Endothelial cell of umbilical vein (primary cell): ENCODE measurements at places on chromosomes 16 and 17. TPM values are rescaled to one million over a fixed set of nuclear protein-coding genes. Genes with fewer than 3 reads are reported as not detected.

DNA sequence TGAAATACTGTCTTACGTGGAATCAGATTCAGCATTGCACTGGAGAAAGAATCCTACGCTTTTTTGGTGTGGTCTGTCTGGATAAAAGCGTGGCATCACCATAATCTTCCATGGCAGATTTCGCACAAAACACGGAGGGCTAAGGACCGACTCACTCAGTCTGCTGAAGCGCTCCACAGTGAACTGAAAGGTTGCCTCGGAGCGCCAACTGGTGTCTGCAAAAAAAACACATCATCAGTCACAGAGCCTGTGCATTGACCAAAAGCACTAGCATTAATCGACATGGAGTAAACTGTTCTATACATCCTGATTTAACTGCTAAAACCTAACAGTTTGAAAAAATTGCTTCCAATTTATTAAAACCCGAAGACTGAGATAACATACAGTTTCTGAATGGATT lies 40.5 kb downstream of the USP7 start:
- peaks cover 26% of the 10 kb centered on the region for H3K36me3 ChIP-seq
- H3K27me3 ChIP-seq = no peaks in the 10 kb centered on the region
- H3K27ac ChIP-seq = no peak overlapping the region
- no peaks in the 10 kb centered on the region for H3K4me1 ChIP-seq

DNA sequence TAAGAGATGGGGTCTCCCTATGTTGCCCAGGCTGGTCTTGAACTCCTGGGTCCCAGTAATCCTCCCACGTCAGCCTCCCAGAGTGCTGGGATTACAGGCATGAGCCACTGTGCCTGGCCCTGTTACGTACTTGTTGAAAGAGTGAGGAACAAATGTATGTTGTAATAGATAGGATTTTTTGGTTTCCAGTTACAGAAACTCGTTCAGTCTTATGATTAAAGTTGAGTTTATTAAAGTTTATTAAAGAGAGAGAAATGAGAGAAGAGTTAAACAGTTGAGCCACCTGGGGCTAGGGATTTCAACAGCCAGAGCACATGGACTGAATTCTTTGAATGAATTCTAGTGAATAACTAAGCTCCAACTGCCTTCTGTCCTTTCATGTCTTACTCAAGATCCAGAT lies 3.7 kb downstream of the TADA2A start:
- H3K4me1 ChIP-seq = peaks cover 5% of the 10 kb centered on the region
- H3K36me3 ChIP-seq = no peaks in the 10 kb centered on the region
- no peaks in the 10 kb centered on the region for H3K27me3 ChIP-seq
- no peak for DNase-seq

DNA sequence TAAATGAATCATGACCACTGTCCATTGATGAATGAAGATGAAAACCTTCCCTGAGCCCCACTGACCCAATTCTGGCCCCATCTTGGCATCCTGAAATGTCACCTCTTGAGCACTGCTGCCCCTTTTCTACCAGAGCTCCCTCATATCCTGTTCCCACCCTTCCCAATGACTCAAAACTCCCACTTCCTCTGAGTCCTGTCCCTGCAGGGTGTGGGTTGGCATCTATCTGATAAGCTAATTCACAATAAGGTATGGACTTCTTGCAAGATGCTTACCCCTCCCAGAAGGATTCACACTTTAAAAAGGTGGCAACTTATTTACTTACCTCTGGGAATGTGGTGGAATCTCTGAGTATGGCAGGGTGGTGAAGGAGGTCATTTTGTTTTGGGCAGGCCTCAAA lies 13.3 kb upstream of the CSNK2A2 start:
- DNase-seq = no peak
- H3K27me3 ChIP-seq = peaks cover 8% of the 10 kb centered on the region
- no peaks in the 10 kb centered on the region for H3K4me1 ChIP-seq
- no peak overlapping the region for H3K27ac ChIP-seq

- no peaks in the 10 kb centered on the region for H3K27me3 ChIP-seq
- peaks cover 5% of the 10 kb centered on the region for H3K36me3 ChIP-seq
- H3K27ac ChIP-seq = no peak overlapping the region
- H3K4me1 ChIP-seq = peaks cover 3% of the 10 kb centered on the region
- H3K4me3 ChIP-seq = no peak overlapping the region
These were observed 35.8 kb upstream of the BCAS3 start for GRCh38 chr17:60641810-60642220.

DNA sequence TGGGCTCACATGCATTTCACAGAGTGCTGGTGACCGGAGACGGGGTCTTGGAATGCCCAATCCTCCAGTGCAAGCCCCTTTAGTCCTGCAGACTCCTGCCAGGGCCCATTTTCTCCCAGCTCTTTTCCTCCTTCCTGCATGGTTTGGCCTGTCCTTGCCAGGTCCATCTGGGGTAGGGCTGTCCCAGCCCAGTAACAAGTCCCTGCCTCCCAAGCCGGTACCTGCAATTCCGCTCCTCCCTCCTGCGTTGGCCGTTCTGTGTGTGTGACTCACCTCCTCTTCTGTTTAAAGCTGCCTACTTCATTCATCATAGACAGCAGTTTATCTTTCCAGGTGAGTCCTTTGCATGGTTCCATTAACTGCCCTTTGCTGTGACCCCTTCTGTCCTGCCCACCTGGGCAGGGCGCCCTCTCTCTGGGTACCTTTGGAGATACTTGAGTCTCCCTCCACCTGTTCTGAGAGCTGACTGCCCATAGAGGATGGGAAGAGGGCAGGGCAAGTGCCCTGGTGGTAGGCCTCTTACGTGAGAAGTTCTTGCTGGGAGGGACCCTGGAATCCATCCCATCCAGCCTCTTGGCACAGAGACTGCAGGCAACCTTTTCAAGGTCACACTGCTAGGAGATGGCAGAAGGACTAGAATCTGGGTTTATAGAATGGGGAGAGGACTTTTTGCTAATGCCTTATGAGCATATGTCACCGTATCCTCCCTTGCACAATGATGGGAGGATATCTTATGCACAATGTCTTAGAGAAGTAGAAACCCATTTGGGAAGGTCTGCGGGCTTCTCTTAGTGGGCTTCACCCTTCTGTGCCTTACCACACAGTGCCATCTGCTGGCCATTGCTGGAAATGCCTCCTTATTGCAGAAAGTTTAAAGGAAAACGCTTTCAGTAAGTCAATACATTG lies 29.7 kb upstream of the LGALS9 start:
- H3K27me3 ChIP-seq = no peaks in the 10 kb centered on the region
- H3K4me3 ChIP-seq = no peak overlapping the region
- H3K4me1 ChIP-seq = peaks cover 14% of the 10 kb centered on the region
- H3K36me3 ChIP-seq = peaks cover 37% of the 10 kb centered on the region

DNA sequence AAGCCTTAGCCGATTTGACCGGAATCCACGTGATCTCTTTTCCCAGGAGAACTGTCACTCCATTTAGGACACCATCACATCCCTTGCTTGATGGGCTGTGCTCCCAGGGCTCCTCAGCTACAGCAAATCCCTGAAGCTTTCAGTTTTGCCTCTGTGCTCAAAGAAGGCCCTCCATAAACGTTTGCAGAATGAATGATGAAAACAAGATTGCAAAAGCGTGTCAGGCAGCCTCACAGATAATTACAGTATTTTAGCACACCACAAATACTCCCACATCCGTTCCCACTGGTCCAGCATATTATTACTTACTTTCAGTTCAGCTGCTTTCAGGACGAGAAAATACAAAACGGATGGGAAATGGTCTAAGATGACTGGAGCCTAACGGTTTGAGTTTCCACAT lies 84.6 kb downstream of the USP31 start:
- no peak overlapping the region for H3K4me3 ChIP-seq
- no peaks in the 10 kb centered on the region for H3K4me1 ChIP-seq
- peaks cover 27% of the 10 kb centered on the region for H3K36me3 ChIP-seq
- H3K27me3 ChIP-seq = no peaks in the 10 kb centered on the region
- H3K27ac ChIP-seq = no peak overlapping the region

GRCh38 chr16:31428279-31428597 lies at the start of gene COX6A2:
Gene COX6A2 (minus strand): TSS chr16:31428360. CDS start chr16:31428325, 35 bp downstream.
- no peaks in the 10 kb centered on the region for H3K4me1 ChIP-seq
- H3K27ac ChIP-seq = no peak within 1 kb of the TSS
- no peak for DNase-seq
- no peak within 1 kb of the TSS for H3K4me3 ChIP-seq
- no peaks in the 10 kb centered on the region for H3K36me3 ChIP-seq
- peaks cover 6% of the 10 kb centered on the region for H3K27me3 ChIP-seq

DNA sequence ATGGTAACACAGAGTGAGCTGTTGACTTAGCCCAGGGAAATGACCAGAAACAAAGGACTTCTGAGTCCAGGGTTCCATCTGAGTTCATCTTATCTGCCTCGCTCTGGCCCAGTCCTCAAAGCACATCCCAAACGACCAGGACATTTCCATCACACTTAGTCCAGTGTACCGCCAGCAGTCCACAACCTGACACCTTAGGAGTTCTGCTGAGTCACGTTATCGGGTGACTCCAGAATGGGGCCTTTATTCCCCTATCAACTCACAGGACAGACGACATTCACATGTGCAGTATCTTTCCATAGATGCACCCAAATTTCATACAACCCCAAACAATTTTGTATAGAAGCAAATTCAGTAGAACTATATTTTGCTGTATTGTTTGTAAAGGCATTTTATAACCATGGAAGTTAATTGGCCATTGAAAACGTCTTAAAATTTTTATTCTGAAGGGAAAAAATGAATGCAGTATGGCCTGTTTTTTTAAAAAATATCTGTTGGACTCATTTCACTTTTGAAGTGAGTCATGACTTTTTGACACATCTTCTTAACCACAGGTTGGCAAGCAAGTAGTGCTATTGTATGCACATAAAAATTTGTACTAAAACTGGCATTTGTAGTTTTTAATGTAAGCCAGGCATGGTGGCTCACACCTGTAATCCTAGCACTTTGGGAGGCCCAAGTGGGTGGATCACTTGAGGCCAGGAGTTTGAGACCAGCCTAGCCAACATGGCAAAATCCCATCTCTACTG lies 46.3 kb downstream of the ZNF18 start:
- H3K4me3 ChIP-seq = no peak overlapping the region
- no peaks in the 10 kb centered on the region for H3K27me3 ChIP-seq
- H3K36me3 ChIP-seq = no peaks in the 10 kb centered on the region
- no peak overlapping the region for H3K27ac ChIP-seq

- H3K27ac ChIP-seq = no peak overlapping the region
- no peaks in the 10 kb centered on the region for H3K27me3 ChIP-seq
- H3K4me1 ChIP-seq = peaks cover 14% of the 10 kb centered on the region
- no peak overlapping the region for H3K4me3 ChIP-seq
These were observed 1.4 kb downstream of the STAT5A start for GRCh38 chr17:42289611-42290181.

- no peaks in the 10 kb centered on the region for H3K27me3 ChIP-seq
- no peaks in the 10 kb centered on the region for H3K36me3 ChIP-seq
- no peak overlapping the region for H3K27ac ChIP-seq
- no peaks in the 10 kb centered on the region for H3K4me1 ChIP-seq
These were observed 108.2 kb downstream of the VAT1L start for GRCh38 chr16:77896415-77897128.

DNA sequence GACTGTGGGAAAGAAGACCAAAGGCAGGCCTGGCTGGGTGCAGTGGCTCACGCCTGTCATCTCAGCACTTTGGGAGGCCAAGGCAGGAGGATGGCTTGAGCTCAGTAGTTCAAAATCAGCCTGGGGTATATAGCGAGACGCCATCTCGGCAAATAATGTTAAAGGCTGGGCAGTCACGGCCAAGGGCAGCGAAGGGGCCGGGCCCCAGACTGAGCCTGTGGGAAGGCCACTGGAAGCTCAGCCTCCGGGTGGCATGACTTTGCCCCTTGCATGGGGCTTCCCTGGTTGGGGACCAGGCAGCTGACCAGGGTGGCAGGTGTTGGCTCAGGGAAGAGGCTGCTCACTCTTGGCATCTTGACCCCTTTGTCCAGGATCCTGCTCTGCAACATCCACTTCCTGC lies 14.0 kb upstream of the CD300LD start:
- no peak overlapping the region for H3K27ac ChIP-seq
- DNase-seq = no peak
- no peaks in the 10 kb centered on the region for H3K27me3 ChIP-seq
- no peak overlapping the region for H3K4me3 ChIP-seq
- H3K36me3 ChIP-seq = no peaks in the 10 kb centered on the region

DNA sequence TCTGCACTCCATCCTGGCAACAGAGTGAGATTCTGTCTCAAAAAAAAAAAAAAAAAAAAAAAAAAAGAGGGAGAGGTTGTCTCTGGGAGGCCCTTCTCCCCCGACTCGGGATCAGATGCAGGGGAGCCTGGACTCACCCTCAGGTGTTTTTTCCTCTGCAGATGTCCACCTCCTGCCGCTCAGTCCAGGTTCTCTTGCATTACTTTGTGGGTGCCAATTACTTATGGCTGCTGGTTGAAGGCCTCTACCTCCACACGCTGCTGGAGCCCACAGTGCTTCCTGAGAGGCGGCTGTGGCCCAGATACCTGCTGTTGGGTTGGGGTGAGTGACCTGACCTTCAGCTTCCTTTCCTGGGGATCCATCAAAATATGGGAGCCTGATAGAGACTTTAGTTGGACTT lies 34.1 kb downstream of the GLP2R start:
- H3K27me3 ChIP-seq = no peaks in the 10 kb centered on the region
- H3K4me3 ChIP-seq = no peak overlapping the region
- no peaks in the 10 kb centered on the region for H3K4me1 ChIP-seq
- H3K27ac ChIP-seq = no peak overlapping the region

- no peak overlapping the region for H3K4me3 ChIP-seq
- no peaks in the 10 kb centered on the region for H3K27me3 ChIP-seq
- H3K27ac ChIP-seq = no peak overlapping the region
- no peaks in the 10 kb centered on the region for H3K36me3 ChIP-seq
- peaks cover 12% of the 10 kb centered on the region for H3K4me1 ChIP-seq
These were observed 316.3 kb downstream of the SEC14L1 start for GRCh38 chr17:77456951-77457548.

GRCh38 chr17:57395721-57396321 lies 139.5 kb downstream of the MSI2 start:
- H3K4me3 ChIP-seq = no peak overlapping the region
- H3K36me3 ChIP-seq = no peaks in the 10 kb centered on the region
- no peaks in the 10 kb centered on the region for H3K27me3 ChIP-seq
- H3K27ac ChIP-seq = no peak overlapping the region
- no peaks in the 10 kb centered on the region for H3K4me1 ChIP-seq
- no peak for DNase-seq

GRCh38 chr16:85415196-85416090 lies 197.7 kb upstream of the GSE1 start:
- H3K36me3 ChIP-seq = no peaks in the 10 kb centered on the region
- DNase-seq = no peak
- no peak overlapping the region for H3K27ac ChIP-seq
- H3K4me1 ChIP-seq = no peaks in the 10 kb centered on the region
- no peak overlapping the region for H3K4me3 ChIP-seq

Gene PERCC1
- not detected in 2 replicates for total RNA-seq

Gene FBXO47
- total RNA-seq = not detected in 2 replicates

Gene SLC6A2
- not detected in 2 replicates for total RNA-seq

Gene CCL1
- not detected in 2 replicates for total RNA-seq

Gene KRT9
- total RNA-seq = not detected in 2 replicates

Gene CTRB1
- not detected in 2 replicates for total RNA-seq

Gene MYH3
- 0.73 and 0.78 TPM in 2 replicates for total RNA-seq

Gene ZNF232
- 9.9 and 10.1 TPM in 2 replicates for total RNA-seq

Gene PPP1R27
- total RNA-seq = not detected in 2 replicates
